Fibroblast of gingiva (primary cell): ENCODE measurements at places on chromosomes 2 and 18.

DNA sequence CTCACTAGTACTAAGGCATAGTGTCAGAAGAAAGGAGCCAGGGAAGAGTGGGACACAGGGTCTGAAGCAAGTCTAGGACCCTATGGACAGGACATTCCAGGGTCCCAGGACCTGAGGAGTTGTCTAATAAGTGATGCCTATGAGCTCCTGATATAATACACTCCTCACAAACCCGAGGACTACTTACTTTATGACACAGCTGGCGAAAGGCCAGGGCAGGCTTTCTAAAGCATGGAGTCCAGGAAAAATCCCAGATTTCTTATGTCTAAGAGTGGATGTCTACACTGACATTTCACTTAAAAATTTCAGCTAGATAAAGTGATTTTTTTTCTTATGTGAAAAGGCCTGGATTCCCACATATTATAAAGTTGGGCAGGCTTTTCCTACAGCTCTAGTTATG is 502.2 kb upstream of the SETBP1 start:
- no peak for DNase-seq

DNA sequence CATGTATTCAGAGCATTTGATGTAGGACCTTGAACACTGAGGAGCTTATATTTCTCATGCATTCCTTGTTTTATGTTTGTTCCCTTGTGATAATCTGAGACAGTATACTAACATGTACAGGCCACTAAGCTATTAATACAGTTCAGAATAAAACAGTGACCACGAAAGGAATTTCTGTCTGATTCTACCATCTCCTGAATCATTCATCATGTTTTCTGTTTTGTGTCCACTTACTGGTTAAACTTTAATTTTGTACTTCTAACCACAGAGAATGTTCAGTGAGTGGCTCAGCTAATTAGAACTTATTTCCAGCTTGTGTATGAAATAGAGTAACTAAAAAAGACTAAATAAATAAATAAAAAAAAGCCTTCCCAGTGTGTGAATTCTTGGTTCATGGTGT is 110.4 kb downstream of the LRP1B start:
- DNase-seq, result no peak

DNA sequence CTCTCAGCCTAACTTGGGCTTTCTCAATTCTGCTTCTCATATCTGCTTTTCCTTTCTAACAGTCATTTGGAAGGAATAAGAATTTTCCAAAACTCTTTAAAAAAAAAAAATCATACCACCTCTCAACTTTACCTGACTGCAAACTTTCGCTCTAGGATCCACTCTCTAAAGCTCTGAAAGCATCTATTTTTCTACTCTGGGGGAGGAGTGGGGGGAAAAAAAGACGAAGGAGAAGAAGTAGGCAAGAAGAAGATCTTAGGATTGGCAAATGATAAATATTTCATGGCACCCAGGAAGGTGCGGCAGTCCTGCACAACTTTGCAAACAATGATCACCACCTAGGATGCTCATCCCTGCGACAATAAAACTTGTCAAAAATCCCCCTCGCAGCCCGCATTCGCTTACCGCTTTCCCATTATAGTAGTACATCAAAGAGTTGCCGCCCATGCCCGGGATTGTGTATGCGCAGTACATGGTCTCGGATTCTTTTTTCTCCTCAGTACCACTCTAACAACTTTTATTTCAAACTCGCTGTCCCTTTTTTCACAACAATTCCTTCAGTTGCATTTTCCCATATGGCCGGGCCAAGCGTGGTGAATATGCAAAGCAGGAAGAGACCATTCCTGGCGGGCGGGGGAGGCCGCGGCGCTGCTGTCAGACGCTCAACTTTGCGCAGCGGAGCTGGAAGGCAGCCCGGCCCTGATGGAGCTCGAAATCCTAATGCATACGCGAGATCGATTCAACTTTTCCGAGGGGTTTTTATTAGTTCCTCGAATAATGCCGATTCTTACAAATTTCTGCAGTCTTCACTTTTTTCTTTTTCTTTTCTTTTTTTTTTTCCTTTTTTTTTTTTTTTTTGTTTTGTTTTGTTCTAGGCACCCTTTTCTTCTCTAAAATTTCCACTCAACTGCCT is 266.5 kb downstream of the TCF4 start:
- peak; percentile 97 for DNase-seq

DNA sequence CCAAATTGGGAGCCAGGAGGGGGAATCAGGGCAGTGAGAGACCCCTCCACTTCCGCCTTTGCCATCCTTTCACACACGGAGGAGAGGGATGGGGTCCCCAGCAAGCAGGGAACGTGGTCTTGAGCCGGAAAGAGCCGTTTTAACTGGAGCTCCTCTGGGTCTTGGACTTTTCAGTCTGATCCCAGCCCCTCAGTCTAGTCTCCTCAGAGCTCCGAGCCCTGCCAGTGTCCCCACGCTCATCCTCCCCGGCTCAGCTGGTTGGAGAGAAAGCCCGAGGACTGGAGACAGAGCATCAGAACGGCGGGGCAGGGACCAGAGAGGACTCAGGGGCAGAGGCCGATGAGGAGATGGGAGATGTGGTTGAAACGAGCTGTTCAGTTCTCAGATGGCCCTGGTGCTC is 26.1 kb upstream of the OTOF start:
- DNase-seq, result no peak

GRCh38 chr18:56252456-56252855 is 385.9 kb downstream of the TXNL1 start:
- DNase-seq, result no peak

- no peak for DNase-seq
Observed at GRCh38 chr2:62524293-62524941, 18.4 kb upstream of the TMEM17 start.

DNA sequence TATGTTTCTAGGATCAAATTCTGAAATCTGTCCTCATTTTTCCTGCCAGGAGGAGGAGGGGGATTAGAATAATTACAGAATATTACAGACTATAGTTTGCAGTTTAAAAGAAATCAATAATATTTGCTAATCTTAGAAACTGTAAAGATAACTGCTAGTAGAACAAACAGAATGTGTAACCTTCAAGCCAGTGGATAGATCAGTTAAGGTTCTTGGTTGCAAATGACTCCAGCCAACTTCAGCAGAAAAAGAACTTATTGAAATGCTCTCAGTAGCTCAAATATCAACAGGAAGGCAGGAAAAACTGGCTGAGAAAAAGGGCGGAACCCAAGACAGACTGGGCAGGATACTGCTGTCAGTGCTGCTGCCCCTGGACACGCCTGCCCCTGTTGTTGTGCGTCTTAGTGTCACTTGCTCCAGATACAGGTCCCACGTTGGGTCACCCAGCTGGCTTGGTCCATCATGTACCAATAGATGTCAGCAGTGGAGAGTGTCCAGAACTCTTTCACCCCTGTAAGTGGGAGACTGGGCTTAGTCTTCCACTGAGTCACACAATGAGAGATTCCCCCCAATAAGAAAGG is 10.2 kb downstream of the NMUR1 start:
- DNase-seq, result no peak

- DNase-seq, result no peak
Observed at GRCh38 chr2:222569826-222570225, 86.1 kb downstream of the FARSB start.

GRCh38 chr2:67641312-67642045 is 244.3 kb downstream of the ETAA1 start:
- no peak for DNase-seq

DNA sequence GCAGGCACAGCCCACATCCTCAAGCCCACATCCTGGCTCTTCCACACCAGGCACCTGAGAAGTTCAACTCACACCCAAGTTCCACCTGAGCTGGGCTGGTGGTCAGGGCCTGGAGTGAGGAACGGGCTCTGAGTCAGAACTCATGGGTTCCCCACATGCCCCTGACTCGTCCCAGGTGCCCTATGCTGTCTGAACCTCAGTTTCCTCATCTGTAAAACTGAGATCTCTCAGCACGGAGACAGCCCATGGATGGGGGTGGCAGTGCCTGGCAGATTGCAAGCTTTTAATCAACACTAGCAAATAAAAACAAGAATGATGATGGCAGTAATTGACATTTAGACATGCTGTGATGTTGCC is 307.8 kb downstream of the NDUFA10 start:
- DNase-seq, result no peak

GRCh38 chr2:156663757-156664409 is 227.7 kb downstream of the GPD2 start:
- no peak for DNase-seq
